ENCODE measurements at places on chromosomes 7 and 10. TPM values are rescaled to one million over a fixed set of nuclear protein-coding genes. Genes with fewer than 3 reads are reported as not detected.

The SLC26A5 gene
- polyA plus RNA-seq: not detected

The AOAH gene
- polyA plus RNA-seq: 1.9 TPM

DNA sequence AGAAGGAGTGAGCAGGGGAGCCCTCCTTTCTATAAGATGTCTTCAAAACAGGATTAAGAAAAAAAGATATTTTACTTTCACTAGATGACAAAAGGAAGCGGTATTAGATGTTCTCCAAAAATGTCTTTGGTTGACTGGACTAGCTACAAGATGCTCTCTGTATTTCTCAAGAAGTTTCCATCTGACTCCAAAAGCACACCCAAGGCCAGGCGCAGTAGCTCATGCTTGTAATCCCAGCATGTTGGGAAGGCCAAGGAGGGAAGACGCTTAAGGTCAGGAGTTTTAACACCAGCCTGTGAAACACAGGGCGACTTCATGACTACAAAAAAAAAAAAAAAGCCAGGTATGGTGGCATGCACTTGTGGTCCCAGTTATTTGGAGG lies 84.5 kb downstream of the PIP4K2A start:
- peaks cover 6% of the 10 kb centered on the region for H3K4me1 ChIP-seq
- H3K36me3 ChIP-seq: no peaks in the 10 kb centered on the region
- no peaks in the 10 kb centered on the region for H3K27me3 ChIP-seq
- DNase-seq: no peak
- H3K27ac ChIP-seq: no peak overlapping the region
- no peak overlapping the region for H3K4me3 ChIP-seq

DNA sequence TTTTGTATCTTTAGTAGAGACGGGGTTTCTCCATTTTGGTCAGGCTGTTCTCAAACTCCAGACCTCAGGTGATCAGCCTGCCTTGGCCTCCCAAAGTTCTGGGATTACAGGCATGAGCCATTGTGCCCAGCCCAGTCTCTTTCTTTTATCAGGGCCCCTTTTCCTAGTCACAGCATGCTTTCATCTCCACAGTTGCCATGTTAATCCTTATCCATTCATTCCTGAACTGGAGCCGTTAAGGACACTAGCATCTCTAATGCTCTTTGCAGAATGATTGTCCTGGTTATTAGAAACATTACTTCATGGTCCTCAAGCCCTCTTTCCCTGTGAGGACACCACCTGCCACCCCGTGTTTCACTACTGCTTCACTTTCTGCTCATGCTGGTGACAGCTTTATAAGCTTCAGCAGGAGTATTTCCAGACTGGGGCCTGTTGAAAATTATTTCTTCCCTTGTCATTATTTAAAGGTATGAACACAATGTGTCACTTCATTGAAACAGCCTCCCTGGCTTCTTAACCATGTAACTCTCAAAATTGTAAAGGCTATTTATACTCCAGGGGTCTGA lies 313.9 kb downstream of the BMPER start:
- no peaks in the 10 kb centered on the region for H3K36me3 ChIP-seq
- no peaks in the 10 kb centered on the region for H3K27me3 ChIP-seq
- no peak overlapping the region for H3K27ac ChIP-seq
- H3K4me1 ChIP-seq: no peaks in the 10 kb centered on the region
- DNase-seq: no peak

DNA sequence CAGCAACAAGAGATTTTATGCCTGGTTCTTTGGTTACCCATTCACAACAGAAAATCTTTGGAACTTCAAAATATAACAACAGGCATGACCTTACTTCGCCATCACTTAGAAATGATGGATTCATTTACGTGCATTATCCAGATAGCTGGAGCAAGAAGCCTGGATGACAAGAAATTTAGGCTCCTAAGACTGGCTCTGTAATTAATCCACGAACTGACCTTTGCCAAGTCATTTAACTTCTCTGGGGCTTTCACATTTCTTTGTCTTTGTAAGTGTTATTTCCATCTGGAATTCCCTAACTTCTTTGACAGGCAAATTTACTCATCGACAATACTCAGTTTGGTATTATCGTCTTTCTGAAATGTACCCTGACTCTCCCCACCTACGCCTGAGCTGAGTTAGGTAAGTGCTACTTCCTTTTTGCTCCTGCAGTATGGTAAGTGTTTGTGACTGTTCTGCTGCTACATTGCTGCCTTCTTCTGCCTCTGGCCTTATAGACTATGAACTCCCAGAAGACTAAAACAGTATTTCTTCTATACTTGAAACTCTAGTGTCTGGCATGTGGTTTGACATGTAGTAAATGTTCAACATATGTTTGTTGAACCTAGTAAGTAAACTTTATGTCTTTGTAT lies 5.5 kb upstream of the MDFIC start:
- DNase-seq: no peak
- H3K27ac ChIP-seq: no peak overlapping the region
- H3K4me1 ChIP-seq: no peaks in the 10 kb centered on the region
- H3K4me3 ChIP-seq: no peak overlapping the region
- no peaks in the 10 kb centered on the region for H3K27me3 ChIP-seq
- no peaks in the 10 kb centered on the region for H3K36me3 ChIP-seq

DNA sequence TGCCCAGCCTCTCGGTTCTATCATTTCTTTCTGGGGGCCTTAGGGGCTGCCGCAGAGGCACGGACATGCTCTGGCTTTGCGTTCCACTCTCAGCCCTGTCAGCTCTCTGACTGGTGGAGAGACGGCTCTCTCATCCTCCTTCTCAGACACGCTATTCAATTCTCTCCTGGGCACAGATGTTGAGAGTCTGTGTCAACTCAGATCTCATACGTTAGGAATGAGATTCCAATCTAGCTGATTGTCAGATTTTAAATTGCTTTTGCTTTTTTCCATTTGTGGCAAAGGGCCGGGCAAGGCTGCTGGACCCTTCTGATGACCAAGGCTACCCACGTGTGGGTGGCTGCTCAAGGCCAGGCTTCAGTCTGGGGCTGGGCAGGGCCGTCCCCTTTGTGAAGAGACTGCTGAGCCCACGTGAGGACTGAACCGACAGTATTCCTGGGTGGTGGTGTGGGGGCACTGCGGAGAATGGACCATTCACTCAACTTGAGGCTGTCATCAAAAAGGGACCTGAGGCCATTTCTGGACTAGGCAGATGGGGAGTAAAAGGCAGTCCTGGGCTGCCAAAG lies 71.5 kb downstream of the CLEC2L start:
- H3K4me3 ChIP-seq: no peak overlapping the region
- H3K27ac ChIP-seq: no peak overlapping the region
- H3K36me3 ChIP-seq: peaks cover 14% of the 10 kb centered on the region
- no peak for DNase-seq
- H3K27me3 ChIP-seq: no peaks in the 10 kb centered on the region

Data from aorta (tissue), 5 donors.